ENCODE measurements at places on chromosomes 5 and 9.

DNA sequence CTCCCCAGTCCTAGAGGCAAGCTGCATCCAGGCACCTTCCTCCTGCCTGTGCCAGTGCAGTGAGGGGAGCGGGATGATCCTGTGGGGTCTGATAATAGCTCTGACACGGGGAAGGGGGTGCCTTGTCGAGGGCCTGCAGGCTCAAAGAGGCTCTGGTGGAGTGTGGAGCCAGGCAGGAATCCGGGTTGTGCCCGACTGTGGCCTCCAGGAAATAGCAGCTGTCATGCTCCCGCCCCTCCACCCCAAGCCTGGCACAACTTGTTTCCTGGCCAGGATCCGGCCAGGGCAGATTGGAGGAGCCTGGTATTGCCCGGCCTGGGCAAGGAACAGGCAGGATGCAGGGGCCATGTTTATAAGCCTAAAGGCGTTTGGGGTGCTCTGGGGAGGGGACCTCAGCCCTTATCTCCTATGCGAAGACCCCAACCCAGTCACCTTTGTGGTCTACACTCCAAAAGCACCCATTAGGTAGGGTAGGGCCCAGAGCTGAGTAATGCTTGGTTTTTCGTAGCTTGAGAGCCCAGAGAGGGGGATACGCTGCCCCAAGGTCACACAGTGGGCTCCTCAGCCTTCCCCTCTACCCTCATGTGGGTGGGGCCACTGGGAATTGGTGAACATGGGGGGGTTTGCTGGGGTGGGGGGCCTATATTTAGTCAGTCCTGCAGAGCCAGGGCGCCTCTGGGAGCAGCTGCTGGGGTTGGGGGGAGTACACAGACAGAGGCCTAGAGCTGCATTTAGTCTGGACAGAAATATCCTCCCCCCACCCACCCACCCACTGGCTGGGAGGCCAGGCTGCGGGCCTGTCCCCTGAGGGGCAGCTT, 12.2 kb downstream of the CXXC5 start:
- DNase-seq: no peak

- DNase-seq: no peak
These were observed 335.4 kb upstream of the MEF2C start for GRCh38 chr5:89218364-89218763.

GRCh38 chr9:128406848-128407391, 13.7 kb upstream of the CERCAM start:
- no peak for DNase-seq

DNA sequence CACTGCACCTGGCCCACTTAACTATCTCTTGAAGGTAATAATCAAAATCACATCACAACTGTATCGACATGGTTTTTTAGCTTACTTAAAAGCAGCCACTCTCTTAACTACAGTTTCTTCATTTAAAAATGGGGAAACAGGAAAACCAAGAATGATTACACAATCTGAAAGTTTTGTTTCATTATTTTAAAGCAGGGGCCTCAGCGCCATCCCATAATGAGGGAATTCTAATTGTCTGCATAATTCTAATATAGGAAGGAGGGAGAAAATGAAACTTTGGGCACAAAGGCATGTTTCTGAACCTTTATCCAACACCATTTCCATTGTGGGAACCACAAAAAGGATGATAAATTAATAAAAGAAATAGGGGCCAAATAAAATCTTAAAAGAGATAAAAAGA, 7.6 kb downstream of the HACD4 start:
- no peak for DNase-seq

- no peak for DNase-seq
These were observed 23.2 kb downstream of the ECM2 start for GRCh38 chr9:92512622-92513021.

GRCh38 chr9:128070874-128071273, 2.8 kb downstream of the SLC25A25 start:
- no peak for DNase-seq

DNA sequence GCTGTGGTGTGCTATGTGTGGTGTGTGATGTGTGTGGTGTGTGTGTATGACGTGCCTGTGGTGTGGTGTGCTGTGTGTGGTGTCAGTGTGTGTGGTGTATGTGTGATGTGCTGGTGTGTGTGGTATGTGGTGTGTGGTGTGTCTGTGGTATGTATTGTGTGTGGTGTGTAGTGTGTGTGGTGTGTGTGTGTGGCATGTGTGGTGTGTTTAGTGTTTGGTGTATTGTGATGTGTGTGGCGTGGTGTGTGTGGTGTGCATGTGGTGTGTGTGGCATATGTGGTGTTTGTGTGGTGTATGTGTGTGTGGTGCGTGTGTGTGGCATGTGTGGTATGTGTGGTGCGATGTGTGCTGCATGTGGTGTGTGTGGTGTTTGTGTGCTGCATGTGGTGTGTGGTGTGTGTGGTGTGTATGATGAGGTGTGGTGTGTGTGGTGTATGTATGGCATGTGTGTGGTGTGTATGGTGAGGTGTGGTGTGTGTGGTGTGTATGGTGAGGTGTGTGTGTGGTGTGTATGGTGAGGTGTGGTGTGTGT, 18.3 kb upstream of the RNU6ATAC start:
- DNase-seq: no peak

GRCh38 chr5:5490774-5491347, 68.4 kb downstream of the ICE1 start:
- DNase-seq: no peak

- DNase-seq: no peak
These were observed 154.5 kb upstream of the APC start for GRCh38 chr5:112583166-112583565.

DNA sequence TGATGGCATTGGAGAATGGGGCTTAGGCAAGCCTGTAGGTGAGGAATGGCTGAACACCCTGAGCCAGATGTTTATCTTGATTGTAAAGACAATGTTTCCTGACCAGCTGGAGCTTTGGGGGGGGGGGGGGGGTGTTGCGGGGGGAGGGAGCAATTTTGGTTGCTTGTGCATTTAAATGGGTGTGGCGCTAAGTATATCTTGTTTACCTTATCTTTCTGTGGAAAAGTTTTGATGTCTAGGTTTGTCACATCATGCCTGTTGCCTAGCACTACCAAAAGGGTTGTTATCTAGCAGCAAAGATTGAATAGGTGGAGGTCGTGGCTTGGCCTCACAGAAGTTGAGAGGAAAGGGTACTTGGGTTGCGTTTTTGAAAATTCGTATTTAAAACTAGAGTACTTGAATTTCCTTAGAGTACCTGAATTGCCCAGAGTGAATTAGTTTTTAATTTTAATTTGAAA, 1.3 kb downstream of the SMAD5 start:
- no peak for DNase-seq

DNA sequence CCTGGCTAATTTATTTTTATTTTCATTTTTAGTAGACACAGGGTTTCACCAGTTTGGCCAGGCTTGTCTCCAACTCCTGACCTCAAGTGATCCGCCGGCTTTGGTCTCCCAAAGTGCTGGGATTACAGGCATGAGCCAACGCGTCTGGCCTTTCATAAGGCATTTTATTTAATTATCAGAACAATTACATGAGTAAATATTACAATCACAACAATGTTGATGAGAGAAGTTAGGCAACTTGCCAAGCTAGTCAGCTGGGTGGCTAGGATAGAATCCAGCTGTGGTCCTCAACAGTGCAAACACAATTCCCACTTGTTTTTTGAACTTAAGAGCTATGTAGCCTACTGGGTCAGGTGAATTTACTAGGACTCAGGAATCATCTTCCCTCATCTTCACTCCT, 22.0 kb downstream of the C9orf57 start:
- no peak for DNase-seq

DNA sequence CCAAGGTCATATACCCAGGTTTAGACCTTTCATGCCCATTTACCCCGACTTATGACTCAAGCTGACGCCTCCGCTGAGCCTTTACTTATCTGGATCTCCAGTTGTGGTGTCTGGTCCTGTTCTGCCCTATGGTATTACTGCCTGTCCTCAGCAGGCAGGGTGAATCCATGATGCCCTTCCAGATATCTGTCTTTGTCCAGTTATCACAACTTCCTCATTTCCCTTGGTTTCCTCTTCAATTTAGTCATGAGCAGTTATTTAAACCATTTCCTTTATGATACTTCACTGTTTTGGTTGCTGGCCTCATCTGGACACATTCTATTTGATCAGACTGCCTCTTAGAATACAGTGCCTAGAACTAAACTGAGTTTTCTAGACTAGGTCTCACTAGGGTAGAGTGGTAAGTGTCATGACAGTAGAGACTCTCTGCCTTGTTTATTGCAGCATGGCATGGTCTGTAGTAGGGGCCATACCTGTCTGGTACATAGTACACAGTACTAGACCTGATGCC, 93.3 kb downstream of the MELK start:
- no peak for DNase-seq

DNA sequence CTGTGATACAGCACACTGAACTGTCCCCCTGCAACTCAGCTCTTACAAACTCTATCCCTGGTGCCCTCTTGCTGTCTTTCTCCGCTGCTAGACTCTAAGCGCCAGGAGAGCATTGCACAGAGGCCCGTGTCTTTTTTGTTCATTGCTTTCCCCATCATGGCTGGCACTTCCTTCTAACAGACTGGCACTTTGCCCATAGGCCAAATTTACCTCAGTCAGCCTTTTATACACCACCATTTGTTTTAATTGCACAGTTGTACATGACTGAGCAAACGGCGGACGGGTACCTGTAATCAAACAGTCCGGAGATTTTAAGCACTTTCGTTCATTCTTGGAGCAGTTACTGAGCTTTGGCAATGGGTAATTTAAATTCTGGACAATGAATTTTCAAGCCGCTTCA, 102.2 kb upstream of the CLINT1 start:
- no peak for DNase-seq

DNA sequence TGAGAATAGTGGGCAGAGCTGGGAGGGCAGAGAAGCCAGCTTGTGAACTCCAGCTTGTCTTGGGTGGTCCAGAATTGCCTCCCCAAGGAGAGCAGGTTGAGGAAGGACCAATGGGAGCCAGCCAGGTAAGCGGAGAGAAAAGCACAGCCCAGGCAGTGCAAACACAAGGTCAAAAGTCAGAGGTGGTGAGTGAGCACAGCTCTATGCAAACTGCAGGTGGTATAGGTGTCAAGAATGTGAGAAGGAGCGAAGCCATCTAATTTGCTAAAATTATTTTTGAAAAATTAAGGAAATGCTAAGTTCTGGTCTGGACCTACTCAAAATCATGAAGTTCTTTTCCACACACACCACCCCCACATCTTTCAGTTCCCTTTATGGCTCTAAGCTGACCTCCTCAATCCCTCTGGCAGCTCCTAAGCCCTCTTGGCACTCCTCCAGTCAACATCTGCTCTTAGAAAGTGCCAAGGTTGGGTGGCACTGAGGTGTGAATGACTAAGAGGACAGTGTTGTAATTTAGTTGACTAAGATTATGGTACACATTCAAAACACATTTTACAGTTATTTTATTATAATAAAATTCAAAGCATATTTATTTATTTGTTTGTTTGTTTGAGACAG, 6.6 kb upstream of the OTULINL start:
- no peak for DNase-seq

DNA sequence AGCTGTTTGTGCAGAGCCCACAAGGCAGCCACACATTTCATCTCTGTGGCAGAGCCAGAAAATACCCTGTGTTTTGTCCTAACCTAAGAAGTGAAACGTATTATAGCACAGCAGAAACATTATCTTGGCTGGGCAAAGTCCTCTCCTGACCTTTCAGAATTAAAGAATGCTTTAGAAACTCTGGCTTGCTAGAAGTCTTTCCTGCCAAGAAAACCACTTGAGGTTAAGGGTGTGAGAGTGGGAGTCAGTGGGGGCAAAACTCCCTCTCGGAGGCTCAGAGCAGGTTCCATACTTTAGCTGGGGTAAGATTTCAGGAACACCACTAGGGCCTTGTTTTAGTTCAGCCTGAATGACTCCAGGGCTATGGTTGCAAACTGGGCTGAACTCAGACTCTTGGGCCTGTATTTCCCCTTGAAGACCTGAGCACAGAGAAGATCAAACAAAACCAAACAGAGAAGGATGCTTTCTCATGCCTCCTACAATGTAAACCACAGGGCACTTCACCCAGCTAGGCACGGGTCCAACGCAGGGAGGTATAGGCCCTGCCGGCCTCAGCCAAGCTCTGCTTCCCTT, 48.0 kb downstream of the ZNF366 start:
- DNase-seq: no peak

DNA sequence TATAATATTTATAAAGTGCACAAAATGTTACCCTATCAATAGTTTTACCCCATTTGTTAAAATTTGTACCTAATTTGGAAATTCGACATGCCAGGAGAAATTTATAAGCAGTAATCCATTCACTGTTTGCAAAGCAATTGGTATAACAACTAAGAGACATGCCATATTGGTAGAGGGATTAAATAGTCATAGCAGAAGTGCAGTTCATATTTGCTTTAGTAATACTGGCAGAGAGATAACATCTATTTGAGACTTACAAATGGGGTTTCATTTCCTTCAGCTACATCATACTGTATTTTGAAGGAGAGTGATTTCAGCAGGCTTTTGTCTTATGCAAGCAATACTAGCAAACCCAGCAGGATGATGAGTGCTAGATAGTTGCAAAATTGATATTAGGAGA, 610.4 kb upstream of the CDH10 start:
- no peak for DNase-seq

- no peak for DNase-seq
These were observed 78.2 kb downstream of the ALDH7A1 start for GRCh38 chr5:126516852-126517251.

DNA sequence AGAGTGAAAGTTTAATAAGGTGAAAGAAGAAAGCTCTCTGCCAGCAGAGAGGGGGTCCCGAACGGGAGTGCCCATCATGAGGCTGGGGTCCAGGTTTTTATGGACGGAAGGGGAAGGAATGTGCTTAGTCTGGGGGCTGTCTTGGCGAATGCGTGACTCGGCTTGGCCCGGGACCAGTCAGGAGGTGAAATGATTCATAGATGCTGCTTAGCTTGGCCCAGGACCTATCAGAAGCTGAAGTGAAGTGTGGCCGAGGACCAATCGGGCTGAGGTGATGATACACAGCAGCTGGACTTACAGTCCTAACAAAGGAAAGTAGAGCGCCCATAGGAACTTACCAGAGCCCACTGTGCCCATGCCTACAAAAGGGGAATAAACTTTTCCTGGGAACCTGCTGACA, 3.9 kb upstream of the FKTN start:
- DNase-seq: no peak

All from iPS-NIHi11 (cell line).